ENCODE measurements at places on chromosomes 12 and 14.

DNA sequence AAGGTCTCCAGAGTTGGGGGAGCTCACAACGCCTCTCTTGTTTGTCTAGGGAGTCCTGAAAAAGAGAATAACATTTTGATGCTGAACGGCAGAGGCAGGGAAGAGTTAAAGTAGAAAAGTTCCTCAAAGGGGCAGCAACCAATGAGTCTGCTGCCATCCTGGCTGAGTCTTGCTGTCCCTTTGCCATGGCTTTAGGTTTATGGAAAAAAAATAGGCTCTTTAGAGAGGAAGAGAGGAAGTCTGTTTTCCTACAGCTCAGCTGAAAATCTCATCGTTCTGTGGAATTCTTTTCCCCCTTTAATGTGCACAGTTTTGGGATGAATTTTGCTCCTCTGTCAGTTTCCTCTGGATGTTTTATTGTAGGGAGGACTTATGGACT is 314.8 kb upstream of the TBX3 start:
- no peak for DNase-seq

DNA sequence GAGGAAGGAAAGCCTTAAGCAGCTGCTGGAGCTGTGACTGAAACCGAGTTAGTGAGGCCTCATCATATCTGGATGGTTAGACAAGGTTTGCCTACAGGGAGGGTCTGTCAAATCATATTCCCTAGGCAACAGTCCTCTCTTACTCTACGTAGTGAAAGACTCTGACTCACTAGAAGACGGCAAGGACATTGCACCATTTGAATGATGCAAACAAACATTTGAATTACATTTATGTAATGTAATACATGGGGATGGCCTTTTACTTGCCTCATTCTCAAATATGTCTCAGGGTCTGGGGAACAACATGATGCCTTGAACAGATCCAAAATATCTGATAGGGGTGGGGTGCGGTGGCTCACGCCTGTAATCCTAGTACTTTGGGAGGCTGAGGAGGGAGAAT is 29.8 kb upstream of the STRAP start:
- DNase-seq = no peak

DNA sequence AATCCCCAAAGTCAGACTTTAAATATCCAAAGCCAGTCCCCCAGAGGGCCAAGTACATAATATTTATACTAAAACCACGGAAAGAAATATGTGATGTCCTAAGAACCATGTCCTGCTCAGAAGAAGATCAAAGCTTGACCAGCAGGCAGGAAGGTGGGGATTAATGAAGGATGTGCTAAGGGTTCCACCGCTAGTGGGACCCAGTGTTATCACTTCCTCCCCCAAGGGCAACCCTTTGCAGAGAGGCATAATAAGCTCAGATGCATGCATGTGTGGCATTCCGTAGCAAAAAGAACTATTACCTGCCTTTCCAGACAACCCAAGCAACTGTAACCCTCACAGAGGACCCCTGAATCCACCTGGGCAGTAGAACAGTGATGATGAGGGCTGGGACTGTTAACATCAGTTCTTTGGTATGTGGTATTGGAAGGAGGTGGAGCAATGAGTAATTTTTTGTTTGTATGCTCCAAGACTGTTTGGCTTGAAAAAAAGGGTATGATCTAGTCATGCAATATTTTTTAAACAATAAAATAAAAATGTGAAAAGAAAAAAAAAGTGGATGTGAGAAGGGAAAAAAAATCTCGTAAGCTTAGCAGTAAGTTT is 71.7 kb upstream of the ETV6 start:
- no peak for DNase-seq

DNA sequence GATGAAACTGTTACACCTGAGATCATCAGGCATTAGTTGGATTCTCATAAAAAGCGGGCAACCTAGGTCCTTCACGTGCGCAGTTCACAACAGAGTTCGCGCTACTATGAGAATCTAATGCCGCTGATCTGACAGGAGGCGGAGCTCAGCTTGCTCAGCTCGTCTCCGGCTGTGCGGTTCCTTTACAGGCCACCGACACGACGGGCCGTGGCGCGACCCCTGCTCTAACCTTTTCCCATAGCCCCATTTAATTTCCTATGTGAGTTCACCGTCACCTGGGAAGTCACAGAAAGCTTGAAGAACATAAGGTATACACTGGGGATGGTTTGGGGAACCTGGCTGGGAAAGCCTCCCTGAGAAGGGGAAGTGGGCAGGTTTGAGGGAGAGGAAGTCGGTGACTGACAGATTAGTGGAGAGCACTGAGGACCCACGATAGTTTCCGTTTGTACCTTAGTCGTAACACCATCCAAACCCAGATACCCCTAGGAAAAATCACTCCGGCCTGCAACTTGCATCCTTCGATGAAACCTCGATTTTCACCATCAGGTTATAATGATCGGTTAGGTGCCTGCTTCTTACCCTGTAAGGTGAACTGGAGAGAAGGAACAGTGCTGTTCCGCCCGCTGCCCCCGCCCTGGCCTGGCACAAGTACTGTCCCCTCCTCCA is 2.8 kb upstream of the AAAS start:
- DNase-seq = no peak

GRCh38 chr12:111055181-111055880 is 135.0 kb upstream of the MYL2 start:
- DNase-seq = no peak

DNA sequence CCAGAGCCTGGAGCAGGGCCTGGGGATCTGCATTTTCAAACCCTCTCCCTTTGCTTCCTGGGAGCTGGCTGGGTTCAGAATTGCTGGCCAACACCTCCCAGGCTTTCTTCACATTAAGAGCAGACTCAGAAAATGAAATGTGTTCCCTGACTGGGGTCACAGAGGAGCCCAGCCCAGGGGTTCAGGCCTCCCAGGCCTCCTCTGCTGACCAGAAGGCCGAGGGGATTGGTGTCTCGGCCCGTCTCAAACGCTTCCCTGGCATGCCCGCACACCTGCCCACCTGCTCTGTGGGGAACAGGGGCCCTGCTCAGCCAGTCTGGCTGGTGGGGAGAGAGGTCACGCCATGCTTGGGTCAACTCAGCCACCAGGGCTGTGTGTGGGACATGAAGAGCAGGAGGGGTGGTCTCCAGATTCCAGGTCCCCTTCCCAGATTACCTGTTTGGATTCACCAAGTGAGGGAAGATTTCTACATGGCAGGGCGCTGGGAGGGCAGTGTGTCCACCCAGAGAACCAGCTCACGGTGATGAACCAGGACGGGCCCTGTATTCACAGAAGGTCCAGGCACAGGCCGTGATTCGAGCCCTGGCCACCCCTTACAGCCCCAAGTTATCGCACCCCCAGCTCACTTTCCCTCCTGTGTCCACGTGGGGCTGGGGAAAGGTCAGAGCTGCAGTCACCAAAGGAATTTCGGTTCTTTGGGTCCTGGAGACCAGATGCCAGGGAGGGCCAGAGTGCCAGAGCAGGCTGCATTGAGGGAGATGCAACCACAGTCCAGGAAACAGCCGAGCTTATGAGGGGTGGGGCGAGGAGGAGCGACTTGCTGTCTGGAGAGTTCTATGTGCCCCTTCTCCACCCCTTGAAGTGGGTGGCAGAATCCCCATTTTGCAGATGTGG is 55.2 kb upstream of the RIN3 start:
- no peak for DNase-seq

GRCh38 chr12:68065687-68066086 is 76.4 kb downstream of the IFNG-AS1 start:
- DNase-seq = no peak

GRCh38 chr12:54596526-54596946 is 8.1 kb upstream of the PPP1R1A start:
- DNase-seq = peak; percentile 61

DNA sequence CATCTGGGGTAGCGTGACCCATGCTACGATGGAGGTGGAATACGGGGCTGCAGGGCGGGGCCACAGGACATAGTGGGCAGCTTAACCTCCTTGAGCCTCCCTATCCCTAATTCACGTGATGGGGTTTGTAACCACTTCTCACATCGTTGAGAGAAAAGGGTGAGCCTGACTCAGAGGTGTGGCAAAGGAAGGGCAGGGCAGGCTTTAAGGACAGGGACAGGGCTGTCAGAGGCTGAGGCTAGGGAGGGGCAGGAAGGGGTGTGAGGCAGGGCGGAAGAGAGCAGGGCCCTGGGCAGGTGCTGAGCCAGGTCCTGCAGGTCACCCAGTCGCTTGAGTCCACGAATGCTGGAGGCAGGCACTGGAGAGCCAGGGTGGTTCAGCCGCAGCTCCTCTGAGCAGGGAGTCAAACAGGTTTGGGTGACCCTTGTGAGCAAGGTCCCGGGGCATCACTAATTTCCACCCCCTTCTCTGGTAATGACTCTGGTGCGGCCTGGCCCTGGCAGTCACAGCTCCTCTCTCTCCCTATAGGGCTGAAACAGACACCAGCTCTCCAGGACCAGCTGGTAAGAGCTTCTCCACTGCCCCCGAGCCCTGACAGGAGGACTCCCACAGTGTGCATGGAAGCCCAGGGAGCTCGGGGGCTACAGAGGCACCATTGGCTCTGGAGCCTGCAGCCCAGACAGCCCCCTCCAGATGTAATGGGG is 7.5 kb upstream of the AQP2 start:
- no peak for DNase-seq

GRCh38 chr12:110015132-110015531 is 15.9 kb downstream of the ANKRD13A start:
- no peak for DNase-seq

DNA sequence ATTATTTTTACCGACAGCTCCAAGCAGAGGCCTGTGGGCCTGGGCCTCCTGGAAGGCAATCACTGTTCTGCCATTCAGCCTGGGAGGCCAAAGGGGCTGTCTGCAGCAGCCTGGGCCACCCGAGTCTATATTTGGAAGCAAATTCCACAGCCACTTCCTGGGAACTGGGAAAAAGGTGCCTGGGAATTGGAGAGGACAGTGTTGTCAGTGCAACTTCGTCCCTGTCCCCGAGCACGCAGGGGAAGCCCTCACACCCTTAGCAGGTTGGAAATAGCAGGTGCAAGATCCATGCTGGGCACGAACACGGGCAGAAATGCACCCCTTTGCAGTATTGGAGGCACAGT is 9.6 kb upstream of the TBX5 start:
- DNase-seq = no peak

- no peak for DNase-seq
These were observed 1.6 kb downstream of the MFAP5 start for GRCh38 chr12:8661016-8661415.

GRCh38 chr14:19902409-19902808 is 18.0 kb upstream of the OR4K5 start:
- DNase-seq = no peak

DNA sequence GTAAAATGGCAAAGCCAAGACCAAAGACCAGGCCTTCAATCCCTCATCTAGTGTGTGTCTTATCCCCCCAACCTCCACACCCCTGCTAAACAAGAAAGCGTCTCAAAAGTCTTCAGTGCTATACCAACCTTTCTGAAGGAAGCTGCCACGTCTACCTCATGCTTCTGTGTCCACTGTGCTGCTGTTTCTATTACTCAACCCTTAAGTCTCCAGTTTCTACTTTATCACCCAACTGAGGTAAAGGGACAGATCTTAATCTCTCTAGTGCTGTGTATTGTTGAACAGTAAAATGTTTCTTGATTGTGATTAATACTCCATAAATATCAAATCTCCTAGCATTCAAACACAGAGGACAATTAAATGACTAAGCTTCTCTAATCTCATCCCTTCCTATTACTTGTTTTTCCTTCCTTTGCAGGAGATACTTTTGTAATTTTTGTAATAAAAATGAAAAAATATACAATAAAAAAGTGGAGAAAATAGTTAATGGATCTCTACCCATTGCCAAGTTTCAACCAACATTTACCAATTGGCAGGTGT is 23.3 kb downstream of the BTBD7 start:
- DNase-seq = no peak

DNA sequence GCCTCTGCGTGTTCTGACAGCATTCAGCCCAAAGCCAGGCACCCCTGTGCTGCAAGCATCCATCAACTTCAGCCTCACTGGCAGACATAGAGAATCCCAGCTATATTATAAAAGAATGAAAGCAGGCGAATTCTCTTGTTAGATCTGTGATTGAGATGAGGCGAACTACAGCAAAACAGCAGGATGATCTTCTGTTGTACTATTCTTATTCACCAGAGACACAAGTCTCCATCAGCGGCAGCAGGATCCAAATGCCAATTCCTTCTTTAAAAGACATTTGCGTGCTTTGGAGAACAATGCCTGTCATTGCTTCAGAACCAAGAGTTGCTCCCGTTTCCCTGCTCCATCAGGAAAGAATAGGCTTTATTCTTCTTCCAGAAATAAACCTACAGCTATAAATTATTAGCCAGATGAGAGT is 188.9 kb downstream of the SLC41A2 start:
- no peak for DNase-seq
